ENCODE measurements at places on chromosomes 12 and 14. TPM values are rescaled to one million over a fixed set of nuclear protein-coding genes. Genes with fewer than 3 reads are reported as not detected.

The SDR9C7 gene
- total RNA-seq: not detected

The CRADD gene
- total RNA-seq: 27.9 TPM

The SLCO1B1 gene
- 0.24 TPM for total RNA-seq

DNA sequence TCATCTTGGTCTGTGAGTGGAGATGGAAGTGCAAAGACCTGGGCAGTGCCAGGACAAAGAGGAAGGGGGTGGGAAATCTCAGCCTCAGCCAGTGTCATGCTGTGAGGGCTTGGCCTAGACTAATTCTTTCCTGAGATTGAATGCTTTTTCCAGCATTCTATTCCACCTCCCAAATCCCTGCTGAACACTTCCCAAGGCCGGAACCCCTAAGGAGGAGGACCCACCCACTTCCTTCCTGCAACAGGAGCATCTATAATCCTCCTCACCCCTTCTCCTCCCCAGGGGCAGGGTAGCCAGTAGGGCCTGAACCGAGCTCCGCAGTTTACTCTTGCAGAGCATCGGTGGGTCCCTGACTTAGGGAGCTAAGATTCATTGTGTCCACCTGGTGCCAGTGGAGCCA is 3.2 kb downstream of the PLEKHD1 start:
- peaks cover 48% of the 10 kb centered on the region for H3K27me3 ChIP-seq
- no peak overlapping the region for H3K4me3 ChIP-seq
- DNase-seq: no peak
- H3K4me1 ChIP-seq: no peaks in the 10 kb centered on the region

DNA sequence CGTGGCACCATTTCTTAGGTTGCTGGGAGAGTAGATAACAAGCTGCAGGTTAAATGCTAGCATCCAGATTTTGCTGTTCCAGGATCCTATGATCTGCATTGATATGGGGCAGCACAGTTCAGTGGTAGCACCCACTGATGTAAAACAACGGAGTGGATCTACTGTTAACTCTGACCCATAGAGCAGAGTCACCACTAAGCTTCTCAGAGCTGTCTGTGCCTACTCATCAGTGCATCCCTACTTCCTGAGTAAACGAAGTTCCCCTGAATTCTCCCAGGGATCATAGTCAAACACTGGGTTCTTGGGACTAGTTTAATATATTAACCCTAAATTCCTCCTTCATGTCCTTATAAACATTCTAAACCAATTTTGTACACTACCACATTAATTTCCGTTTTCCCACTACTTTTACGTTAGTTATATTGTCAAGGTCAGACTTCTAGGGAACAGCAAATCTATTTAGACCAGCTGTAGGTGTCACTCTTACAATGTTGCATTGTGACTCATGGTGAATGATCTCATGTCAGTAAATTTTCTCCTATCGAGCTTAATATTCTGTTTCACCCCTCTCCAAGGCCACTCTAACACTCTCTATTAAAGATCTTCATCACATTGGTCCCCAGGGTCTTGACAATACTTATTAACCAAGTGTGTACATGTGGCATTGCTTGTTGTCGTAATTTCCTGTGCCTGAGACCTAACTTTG is 10.3 kb downstream of the RERGL start:
- H3K27me3 ChIP-seq: no peaks in the 10 kb centered on the region
- no peak overlapping the region for H3K4me3 ChIP-seq
- H3K4me1 ChIP-seq: no peaks in the 10 kb centered on the region
- no peak overlapping the region for H3K27ac ChIP-seq

- no peak overlapping the region for H3K27ac ChIP-seq
- H3K4me3 ChIP-seq: no peak overlapping the region
- DNase-seq: no peak
- H3K27me3 ChIP-seq: no peaks in the 10 kb centered on the region
Observed at GRCh38 chr14:103904493-103905107, 23.7 kb upstream of the TDRD9 start.

- no peaks in the 10 kb centered on the region for H3K27me3 ChIP-seq
- peak overlapping the region; percentile 78 for H3K27ac ChIP-seq
- DNase-seq: no peak
- no peaks in the 10 kb centered on the region for H3K36me3 ChIP-seq
- peaks cover 28% of the 10 kb centered on the region for H3K4me1 ChIP-seq
Observed at GRCh38 chr12:7892186-7892980, 19.7 kb upstream of the SLC2A14 start.

- H3K36me3 ChIP-seq: no peaks in the 10 kb centered on the region
- H3K4me1 ChIP-seq: peaks cover under 1% of the 10 kb centered on the region
- DNase-seq: no peak
- H3K4me3 ChIP-seq: no peak overlapping the region
- H3K27me3 ChIP-seq: no peaks in the 10 kb centered on the region
- H3K27ac ChIP-seq: no peak overlapping the region
Observed at GRCh38 chr12:124682425-124683151, 115.2 kb upstream of the NCOR2 start.

DNA sequence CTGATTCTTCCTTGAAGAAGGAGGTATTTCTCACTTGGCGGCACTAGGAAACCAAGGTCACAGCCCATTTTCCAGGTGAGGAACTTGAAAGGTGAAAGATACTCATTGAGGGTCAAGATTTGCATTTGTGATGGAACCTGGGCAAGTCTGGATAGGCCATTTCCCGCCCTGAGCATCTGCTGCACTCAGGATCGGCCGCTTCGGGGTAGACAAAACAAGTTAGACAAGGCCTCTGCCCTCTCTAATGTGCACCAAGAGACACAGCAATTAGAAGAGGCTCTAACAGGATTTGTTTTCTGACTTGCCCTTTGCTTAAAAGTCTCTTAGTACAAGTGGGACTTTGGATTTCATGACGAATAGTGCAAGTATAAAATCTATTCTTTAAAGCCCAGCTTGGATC is 167.2 kb downstream of the KTN1 start:
- H3K4me3 ChIP-seq: no peak overlapping the region
- no peak for DNase-seq
- H3K27me3 ChIP-seq: no peaks in the 10 kb centered on the region
- H3K4me1 ChIP-seq: peaks cover under 1% of the 10 kb centered on the region
- H3K36me3 ChIP-seq: no peaks in the 10 kb centered on the region

DNA sequence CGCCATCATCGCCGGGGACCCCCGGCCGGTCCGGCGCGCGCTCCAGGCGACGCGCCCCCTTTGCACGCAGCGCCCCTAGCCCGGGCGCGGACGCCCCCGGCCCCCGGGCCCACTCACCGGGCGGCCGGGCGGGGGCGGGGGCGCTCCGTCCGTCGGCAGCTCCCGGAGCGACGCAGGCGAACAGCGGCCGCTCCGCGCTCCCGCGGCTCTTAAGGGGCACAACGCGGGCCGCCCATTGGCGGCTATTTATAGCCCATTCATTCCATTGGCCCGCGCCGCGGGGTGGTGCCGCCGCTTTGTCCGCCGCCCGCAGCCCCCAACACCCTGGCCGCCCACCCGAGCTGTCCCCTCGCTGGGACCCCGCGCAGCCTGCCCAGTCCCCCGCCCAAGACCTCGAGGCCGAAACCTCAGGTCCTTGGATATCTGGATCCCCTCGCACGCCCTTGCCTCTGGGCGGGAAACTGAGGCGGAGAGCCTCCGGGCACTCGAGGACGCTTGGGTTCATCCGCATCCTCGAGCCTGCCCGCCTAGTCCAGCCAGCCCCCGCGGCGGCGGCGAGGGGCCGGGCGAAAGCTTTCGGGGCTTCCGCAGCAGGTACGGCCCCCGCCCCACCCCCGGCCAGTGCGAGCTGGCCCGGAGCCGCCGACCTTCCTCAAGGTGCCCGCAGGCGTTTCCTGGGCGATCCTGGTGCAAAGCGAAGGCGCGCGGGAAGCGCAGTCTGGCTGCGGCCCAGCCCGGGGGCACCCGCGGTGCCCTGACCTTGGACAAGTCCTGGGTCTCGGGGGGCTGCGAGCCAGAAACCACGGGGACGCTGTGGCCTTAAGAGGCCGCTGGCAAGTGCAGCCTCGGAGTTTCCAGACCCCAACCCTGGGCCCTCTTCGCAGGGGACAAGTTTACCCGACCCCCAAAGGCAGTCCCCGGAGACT is at the start of gene CKB:
CKB (minus strand) TSS at position 182 of the 926 bp plus-strand sequence. CDS start 337 bp downstream, outside the sequence.
- H3K36me3 ChIP-seq: no peaks in the 10 kb centered on the region
- peaks cover 22% of the 10 kb centered on the region for H3K27me3 ChIP-seq
- no peak within 1 kb of the TSS for H3K27ac ChIP-seq
- peak; percentile 92 for DNase-seq
- peak within 1 kb of the TSS; percentile 90 for H3K4me3 ChIP-seq
- peaks cover 14% of the 10 kb centered on the region for H3K4me1 ChIP-seq

- no peak overlapping the region for H3K27ac ChIP-seq
- no peaks in the 10 kb centered on the region for H3K27me3 ChIP-seq
- H3K36me3 ChIP-seq: peaks cover 38% of the 10 kb centered on the region
- no peak for DNase-seq
- H3K4me3 ChIP-seq: no peak overlapping the region
- H3K4me1 ChIP-seq: no peaks in the 10 kb centered on the region
Observed at GRCh38 chr12:101299931-101300330, 20.0 kb downstream of the UTP20 start.

- H3K27ac ChIP-seq: no peak overlapping the region
- DNase-seq: peak; percentile 88
- no peak overlapping the region for H3K4me3 ChIP-seq
- H3K4me1 ChIP-seq: peaks cover 19% of the 10 kb centered on the region
- H3K36me3 ChIP-seq: no peaks in the 10 kb centered on the region
- H3K27me3 ChIP-seq: no peaks in the 10 kb centered on the region
Observed at GRCh38 chr12:12327802-12328201, 22.2 kb downstream of the MANSC1 start.

GRCh38 chr12:17352164-17352563 is 737.8 kb downstream of the RERGL start:
- DNase-seq: peak; percentile 23
- no peak overlapping the region for H3K27ac ChIP-seq
- peaks cover 4% of the 10 kb centered on the region for H3K4me1 ChIP-seq
- no peaks in the 10 kb centered on the region for H3K36me3 ChIP-seq
- H3K4me3 ChIP-seq: no peak overlapping the region
- no peaks in the 10 kb centered on the region for H3K27me3 ChIP-seq

GRCh38 chr12:105713606-105714305 is 383.3 kb downstream of the C12orf75 start:
- no peak overlapping the region for H3K4me3 ChIP-seq
- no peak for DNase-seq
- no peaks in the 10 kb centered on the region for H3K27me3 ChIP-seq

- DNase-seq: no peak
- no peaks in the 10 kb centered on the region for H3K36me3 ChIP-seq
- no peak overlapping the region for H3K27ac ChIP-seq
- H3K4me1 ChIP-seq: no peaks in the 10 kb centered on the region
- H3K27me3 ChIP-seq: no peaks in the 10 kb centered on the region
Observed at GRCh38 chr12:1351926-1352325, 242.5 kb downstream of the FBXL14 start.

DNA sequence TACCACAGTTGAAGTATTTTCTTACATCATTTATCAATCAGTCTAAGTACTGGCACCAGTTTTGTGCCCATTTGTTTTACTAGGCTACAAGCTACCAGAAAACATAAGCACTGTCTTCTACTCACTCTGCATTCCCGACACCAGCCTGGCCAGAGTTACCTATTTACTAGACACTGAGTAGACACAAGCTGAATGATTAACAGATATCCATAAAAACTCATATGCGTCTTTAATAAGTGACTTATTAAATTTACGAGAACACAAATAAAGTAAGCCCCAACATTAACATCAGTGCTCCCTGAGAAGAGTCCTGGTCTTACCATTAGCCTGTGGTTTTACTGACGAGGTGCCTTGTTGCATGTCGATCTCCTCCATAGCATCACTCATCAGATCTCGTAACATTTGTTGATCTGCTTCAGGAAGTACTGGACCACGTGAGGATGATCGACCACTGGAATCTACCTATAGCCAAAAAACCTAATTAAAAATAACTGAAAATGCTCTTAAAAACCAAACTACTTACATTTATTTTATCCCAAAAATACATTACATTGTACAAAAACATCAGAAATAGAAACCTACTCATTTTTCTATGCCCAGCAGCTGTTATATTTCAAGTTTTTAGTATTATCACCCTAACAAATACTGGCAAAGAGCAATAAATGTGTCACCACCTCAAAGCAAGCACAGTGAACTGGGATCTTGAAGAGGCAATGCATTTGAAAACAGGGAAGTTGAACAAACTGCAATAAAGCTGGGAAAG is 53.3 kb downstream of the BDKRB1 start:
- no peak overlapping the region for H3K4me3 ChIP-seq
- H3K36me3 ChIP-seq: 0 out of 2 replicates have a peak, but pooled peaks cover 2% of the 10 kb centered on the region

GRCh38 chr12:84814664-84815245 is 97.8 kb downstream of the SLC6A15 start:
- H3K27ac ChIP-seq: no peak overlapping the region
- H3K27me3 ChIP-seq: peaks cover 14% of the 10 kb centered on the region
- no peaks in the 10 kb centered on the region for H3K36me3 ChIP-seq
- DNase-seq: no peak
- no peak overlapping the region for H3K4me3 ChIP-seq

DNA sequence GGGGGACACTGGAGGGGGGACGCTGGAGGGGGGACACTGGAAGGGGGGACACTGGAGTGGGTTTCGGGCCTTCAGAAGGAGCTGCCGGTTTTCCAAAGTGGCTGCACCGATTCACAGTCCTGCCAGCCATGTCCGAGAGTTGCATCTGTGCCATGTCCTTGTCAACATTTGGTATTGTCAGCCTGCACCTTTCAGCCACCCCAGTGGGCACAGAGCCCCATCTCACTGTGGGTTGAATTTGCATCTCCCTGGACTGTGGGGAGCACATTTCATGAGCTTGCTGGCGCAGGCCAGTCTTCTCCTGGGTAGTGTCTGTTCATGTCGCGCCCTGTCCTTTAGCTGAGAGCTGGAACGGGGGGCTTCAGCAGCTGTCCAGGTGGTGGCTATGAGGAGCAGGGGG is 72.7 kb downstream of the GALNT9 start:
- no peaks in the 10 kb centered on the region for H3K36me3 ChIP-seq
- H3K27me3 ChIP-seq: no peaks in the 10 kb centered on the region
- H3K27ac ChIP-seq: no peak overlapping the region
- no peak for DNase-seq
- H3K4me3 ChIP-seq: no peak overlapping the region
- H3K4me1 ChIP-seq: peaks cover 12% of the 10 kb centered on the region

DNA sequence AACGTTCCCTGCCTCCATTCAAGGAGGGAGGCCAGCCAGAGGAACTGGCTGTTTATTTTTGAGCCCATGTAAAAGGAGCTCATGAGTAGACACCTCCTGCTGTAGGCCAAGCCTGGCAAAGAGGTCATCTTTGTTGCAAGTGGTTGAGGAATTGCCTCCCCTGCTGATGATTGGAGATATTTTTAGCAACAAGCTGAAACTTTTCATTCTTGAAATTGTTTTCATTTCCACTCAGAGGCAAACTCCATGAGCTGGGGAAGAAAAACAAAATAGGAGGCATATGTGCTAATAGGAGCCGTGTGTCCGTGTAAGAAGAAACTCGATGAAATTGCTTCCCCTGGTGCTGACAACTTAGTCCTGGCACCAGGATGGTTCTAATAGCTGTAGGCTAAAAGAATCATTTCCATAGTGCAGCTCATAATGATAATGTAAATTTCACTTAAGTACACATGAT is 440.1 kb upstream of the FAR2 start:
- H3K27me3 ChIP-seq: no peaks in the 10 kb centered on the region
- no peak overlapping the region for H3K4me3 ChIP-seq
- H3K36me3 ChIP-seq: no peaks in the 10 kb centered on the region
- H3K4me1 ChIP-seq: no peaks in the 10 kb centered on the region
- no peak overlapping the region for H3K27ac ChIP-seq
- no peak for DNase-seq

GRCh38 chr14:103705118-103705503 is 10.1 kb downstream of the XRCC3 start:
- no peak overlapping the region for H3K4me3 ChIP-seq
- peaks cover 5% of the 10 kb centered on the region for H3K36me3 ChIP-seq
- DNase-seq: no peak

- H3K36me3 ChIP-seq: no peaks in the 10 kb centered on the region
- peak; percentile 39 for DNase-seq
- no peak overlapping the region for H3K27ac ChIP-seq
- no peak overlapping the region for H3K4me3 ChIP-seq
Observed at GRCh38 chr14:57692671-57693070, 173.2 kb downstream of the SLC35F4 start.
